ENCODE measurements at places on chromosomes 16 and 17.

DNA sequence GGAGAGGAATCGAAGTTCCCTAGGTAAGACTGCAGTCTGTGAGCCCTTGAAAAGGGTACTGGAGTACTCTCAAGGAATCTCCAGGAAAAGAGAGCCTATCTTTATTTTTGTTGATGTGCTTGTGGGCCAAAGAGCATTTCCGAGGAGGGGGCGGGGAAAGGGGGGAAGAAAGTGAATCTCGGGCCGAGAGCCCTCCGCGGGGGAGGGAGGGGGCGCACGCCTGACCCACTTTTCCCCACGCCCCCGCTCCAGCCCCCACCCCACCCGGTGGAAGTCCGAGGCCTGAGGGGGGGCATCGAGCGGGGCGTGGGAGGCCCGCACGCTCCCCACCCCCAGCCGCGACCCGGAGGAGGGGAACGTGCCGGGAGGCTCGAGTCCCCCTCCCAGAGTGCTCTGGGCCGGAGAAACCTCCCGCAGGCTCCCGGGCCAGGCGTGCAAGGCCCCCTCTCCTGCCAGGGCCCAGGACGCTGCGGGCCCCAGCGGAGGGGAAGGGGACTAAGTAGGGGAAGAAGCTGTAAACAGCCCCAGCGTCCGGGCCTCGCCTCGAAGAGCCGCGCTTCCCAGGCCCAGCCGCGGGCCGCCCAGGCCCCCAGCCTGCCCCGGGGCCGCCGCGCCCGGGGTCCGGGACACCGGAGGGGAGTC lies 444 bp downstream of the HELZ start:
- DNase-seq, result no peak

DNA sequence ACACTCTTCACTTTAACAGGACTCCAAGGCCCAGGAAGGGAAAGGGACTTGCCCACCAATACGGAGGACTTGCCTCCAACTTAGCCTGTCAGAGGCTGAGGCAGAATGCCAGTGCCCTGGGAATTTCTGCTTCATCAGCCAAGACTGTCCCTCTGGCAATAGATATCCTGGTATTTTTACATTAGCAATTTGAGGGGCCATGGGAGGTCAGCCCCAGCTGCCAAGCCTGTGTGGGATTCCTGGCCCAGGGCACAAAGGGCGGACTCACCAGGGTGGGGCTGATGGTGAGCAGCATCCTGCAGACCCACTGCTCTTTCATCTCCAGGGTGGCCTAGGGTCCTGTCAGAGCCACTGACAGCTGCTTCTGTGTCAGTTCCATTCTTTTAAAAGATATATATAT lies 78.3 kb upstream of the CIBAR2 start:
- no peak for DNase-seq

- DNase-seq, result no peak
Observed at GRCh38 chr16:52095471-52095870, 451.5 kb downstream of the TOX3 start.

GRCh38 chr16:7867831-7868230 lies 535.2 kb downstream of the RBFOX1 start:
- DNase-seq, result no peak

DNA sequence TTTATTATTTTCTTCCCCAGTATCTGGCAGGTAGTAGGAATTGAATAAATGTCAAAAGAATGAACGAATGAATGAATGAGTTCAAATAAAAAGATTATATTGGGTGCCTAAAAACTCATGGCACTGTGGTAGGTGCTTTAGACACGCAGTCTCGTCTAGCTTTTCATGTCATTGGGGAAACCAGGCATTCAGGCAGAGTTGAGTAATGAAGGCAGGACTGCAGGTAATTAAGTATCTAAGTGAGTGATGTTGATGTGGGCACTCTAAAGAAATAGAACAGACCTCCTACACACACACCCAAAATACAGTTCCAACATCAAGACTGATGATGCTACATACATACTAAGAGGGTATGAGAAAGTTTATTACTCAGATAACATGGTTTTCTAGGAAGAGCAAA lies 96.6 kb downstream of the ZNF18 start:
- DNase-seq, result no peak

- no peak for DNase-seq
Observed at GRCh38 chr16:66143415-66143814, 223.1 kb upstream of the CDH5 start.

Measured in GM13977 (cell line).